ENCODE measurements at places on chromosomes 2 and 18.

GRCh38 chr2:158042245-158042644, 59.4 kb upstream of the UPP2 start:
- no peak for DNase-seq

- no peak for DNase-seq
These were observed 2.6 kb downstream of the CHRNG start for GRCh38 chr2:232541961-232542714.

GRCh38 chr2:171180229-171180930, 19.7 kb upstream of the TLK1 start:
- no peak for DNase-seq

DNA sequence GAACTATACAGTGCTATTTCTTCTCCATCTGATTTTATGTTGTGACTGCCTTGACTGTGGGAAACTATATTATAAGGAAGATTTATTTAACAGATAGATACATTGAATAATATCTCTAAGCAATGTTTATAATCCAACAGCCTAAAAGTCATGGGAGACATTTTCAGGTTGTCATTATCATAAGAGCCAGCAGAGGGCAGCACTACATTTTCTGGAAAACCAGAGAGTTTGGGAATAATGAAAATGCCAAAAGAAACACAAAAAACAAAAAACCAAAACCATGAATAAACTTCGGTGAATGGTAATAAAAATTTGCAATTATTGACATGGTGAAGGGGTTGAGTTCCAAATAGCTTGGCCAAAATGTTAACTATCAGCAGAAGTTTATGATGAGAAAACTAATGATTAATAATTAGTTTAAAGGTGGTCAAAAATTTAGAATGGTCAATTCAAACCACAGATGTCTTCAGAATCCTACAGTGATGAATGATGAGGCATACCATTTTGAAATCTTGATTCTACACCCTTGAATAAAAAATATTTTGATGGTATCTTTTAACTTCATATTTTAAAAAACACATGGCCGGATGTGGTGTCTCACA, 4.7 kb downstream of the EEF1B2 start:
- no peak for DNase-seq

DNA sequence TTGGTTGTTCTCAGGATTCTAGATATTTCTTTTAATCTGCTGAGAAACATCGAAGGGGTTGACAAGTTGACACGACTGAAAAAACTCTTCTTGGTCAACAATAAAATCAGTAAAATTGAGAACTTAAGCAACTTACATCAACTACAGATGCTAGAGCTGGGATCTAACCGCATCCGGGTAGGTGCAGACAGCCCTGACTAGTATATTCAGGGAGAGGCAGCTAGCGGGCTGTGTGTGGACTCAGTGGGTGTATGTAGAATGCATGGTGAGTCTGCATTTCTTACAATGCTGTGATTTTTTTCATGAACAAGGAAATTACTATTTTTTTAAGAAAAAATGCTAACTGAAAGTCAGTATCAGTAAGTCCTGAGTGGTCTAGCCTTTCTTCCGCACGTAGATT, 10.1 kb downstream of the PPP1R7 start:
- DNase-seq: no peak

DNA sequence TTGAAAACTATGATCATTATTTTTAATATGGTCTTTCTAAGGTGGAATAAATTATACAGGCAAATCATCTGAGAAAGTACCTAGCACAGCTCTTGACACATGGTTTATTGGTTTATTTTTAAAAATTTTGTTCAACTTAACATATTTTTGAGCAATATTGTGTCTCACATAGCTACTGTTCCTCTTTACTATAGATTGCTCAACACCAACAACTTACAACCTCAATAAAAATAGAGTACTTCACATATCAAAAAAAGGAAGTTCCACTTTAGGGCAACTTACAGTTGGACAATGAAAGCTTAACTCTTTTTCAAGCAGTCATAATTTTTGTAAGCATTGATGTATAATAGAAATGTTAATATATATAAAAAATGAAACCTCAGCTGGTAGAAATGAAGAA, 440.9 kb upstream of the UBE2E3 start:
- DNase-seq: peak; percentile 12

GRCh38 chr18:23244401-23244800, 109.1 kb downstream of the CABLES1 start:
- DNase-seq: no peak

- no peak for DNase-seq
These were observed 203.4 kb downstream of the TGIF1 start for GRCh38 chr18:3653263-3653850.

GRCh38 chr18:63320975-63321265, 1.4 kb upstream of the BCL2 start:
- DNase-seq: no peak

- no peak for DNase-seq
These were observed 2.7 kb upstream of the SIX2 start for GRCh38 chr2:45011621-45012602.

- DNase-seq: no peak
These were observed 8.7 kb upstream of the SERPINB13 start for GRCh38 chr18:63578357-63578958.

DNA sequence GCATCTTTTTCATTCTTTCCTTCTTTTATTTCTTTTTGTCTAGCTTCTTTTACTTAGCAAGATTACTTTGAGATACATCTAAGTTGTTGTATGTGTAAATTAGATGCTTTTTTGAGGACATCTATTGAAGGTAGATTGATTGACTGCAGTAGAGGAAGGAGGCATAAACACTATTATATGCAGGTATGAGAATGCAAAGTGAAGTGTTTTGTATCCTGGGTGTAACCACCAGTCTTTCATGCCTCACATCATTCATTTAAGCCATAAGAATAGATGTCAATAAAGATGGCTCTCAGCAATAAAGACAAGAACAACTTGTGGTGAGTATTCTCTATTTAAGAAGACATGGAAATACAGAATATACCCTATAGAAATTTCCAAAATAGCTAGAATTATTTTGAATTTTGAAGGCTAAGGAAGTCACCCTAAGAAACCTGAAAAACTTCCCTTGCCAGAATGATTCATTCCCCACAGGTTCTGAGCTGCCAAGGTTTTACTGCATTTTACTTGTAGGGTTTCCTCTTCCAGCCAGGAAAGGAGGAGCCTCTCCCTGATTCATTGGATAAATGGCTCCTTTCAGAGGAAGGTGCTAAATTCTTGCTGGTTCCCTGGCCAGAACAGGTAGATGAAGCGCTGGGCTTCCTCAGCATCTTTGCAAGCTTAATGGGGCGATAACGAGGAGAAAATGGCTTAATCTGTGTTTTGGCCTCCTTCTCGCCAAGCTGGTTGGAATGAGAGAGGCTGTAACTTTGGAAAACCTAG, 279.8 kb upstream of the SLC14A2 start:
- DNase-seq: no peak

GRCh38 chr2:68791914-68792313, 57.3 kb downstream of the ARHGAP25 start:
- DNase-seq: no peak

DNA sequence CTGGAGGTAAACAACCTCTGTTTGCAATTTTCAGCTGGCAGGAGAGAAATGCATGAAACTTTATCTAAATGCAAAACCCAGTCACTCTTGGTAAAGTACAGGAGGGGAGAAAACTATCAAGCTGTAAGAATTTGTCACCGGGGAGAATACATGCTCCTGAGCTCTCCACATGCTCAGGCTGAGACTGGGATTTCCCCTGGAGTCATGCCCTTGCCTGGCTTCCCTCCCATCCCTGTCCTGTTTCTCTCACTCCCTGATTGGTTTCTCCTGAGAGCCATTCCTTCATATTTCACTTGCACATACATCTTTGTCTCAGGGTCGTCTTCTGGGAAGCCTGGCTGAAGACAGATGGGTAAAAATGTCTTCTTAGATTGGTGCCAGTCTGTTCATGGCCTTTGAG, 52.9 kb upstream of the SPATS2L start:
- no peak for DNase-seq

DNA sequence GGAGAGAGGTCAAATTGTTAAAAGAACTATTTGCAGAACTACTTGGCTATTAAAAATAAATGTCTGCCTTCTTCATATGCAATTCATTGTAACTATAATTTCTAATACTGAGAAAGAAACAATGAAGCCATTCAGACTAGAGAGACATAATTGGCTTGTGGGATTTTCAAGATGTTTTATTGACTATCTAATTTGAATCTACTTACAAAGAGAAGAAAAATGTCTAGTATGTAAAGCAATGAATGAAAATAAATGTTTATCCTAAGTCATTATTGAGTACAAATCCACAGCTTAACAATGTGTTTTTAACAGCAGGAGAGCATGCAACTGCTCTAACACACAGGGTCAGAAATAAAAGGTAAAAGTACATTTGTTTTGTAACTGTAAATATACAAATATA, 19.2 kb downstream of the RMP24 start:
- no peak for DNase-seq

DNA sequence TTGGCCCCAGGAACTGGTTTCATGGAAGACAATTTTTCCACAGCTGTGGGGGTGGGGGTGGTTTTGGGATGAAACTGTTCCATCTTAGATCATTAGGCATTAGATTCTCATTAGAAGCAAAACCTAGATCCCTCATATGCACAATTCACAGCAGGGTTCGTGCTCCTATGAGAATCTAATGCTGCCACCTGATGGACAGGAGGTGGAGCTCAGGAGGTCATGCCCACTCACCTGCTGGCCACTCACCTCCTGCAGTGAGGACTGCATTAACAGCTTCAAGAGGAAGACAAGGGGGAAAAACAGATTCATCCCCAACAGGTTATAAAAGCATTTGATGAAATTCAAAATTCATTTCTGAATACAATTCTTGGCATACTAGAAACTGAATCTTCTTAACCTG, 38.5 kb downstream of the THAP4 start:
- DNase-seq: no peak

DNA sequence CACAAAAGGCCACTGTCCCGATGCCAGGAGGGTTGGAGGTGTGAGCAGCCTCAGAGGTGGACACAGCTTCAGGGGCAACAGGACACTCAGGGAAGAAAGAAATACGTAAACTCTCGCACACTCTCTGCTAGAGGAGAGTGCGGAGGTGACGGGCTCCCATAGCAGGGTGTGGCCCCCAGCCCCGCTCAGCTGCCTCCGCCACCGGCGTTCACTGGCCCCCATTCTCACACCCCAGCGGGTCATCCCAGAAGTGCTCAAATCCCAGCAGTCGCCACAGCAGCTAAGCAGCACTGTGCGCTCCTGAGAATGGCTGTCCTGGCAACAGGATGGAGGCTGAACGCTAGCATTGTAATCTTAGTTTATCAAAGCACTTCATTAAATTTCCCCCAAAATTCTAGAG, 315.6 kb upstream of the SALL3 start:
- DNase-seq: no peak

GRCh38 chr2:48227617-48228344, 302.2 kb upstream of the STON1 start:
- DNase-seq: peak; percentile 67

DNA sequence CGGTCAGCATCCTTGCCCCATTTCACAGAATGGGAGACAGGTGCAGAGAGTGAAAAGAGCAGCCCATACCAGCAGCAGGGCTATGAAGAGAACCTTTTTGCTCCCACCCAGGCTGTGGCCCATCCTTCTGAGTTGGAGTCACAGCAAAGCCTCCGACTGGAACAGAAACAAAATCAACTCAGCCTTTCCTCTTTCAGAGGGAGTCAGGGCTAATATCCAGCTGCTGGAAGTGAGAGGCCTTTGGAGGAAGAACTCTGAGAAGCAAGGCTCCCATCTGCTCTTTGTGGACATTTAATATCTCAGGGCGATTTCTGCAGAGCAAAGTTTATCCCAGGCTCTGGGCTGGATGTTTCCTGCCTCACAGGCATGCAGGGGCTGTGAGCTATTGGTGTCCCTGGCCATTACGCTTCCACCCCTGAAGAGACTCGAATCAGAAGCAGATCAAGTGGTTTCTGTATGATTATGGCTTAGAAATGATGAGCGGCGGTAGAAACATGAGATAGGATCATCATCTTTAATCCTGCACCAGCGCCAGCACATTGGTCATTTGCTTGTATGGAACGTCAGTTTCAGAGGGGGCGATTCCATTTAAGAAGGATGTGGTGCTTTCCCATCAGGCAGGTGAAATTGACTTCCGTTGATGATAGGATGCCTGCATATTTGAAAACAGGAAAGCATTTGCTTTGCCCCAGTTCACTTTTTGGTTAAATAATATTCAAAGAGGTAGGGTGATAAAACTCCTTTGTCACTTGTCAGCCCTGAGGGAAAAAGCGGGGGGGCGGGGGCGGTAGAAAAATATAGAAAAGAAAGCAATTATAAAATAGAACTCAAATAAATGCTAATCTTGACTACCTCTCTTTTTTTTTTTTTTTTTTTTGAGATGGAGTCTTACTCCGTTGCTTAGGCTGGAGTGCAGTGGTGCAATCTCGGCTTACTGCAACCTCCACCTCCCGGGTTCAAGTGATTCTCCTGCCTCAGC, 152.4 kb downstream of the LRRC30 start:
- no peak for DNase-seq

- no peak for DNase-seq
These were observed 18.0 kb upstream of the GLS start for GRCh38 chr2:190862571-190862991.

- DNase-seq: no peak
These were observed 495 bp downstream of the TMEM169 start for GRCh38 chr2:216082117-216082711.

DNA sequence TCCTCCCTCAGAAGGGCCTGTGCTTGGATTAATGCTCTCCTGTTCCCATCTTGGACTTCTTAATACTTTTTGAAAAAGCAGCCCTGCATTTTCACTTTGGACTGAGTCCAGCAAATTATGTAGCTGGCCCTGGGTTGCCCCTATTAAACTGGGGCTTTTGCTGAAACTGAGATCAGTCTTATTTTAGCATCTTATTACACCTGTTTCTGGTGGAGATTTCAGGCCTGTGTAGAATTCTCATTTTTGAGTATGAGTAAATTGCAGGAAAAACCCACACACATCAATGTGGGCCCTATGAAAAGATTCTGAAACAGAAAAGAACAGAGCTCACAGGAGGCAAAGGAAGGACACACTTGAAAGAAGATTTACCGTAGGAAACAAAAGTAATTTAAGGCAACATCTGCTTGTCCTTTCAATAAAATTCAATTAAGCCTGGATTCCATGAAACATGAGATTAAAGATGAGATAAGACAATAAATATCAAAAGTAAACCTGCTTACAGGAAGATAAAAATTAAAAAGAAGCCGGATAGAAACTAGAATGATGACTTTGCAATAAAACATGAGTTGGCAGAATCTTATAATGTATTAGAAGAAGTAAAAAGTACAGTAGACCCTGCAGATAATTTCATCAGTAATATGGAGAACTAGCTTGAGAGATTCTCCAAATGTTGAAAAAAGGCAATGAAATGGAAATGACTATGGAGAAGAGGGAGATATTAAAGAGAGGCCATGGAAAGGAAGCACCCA, 90.7 kb upstream of the GCFC2 start:
- no peak for DNase-seq

GRCh38 chr18:79458917-79459803, 63.4 kb downstream of the NFATC1 start:
- no peak for DNase-seq

- no peak for DNase-seq
These were observed 104.1 kb upstream of the UBXN4 start for GRCh38 chr2:135637456-135638087.

- no peak for DNase-seq
These were observed 52.5 kb downstream of the RHOB start for GRCh38 chr2:20499387-20499786.
